ENCODE measurements at places on chromosomes 3 and 15.

- no peak for DNase-seq
Measured at GRCh38 chr15:76146812-76147211, 87.0 kb downstream of the TMEM266 start.

GRCh38 chr3:101849714-101850245 is 466 bp downstream of the NFKBIZ start:
- peak; percentile 35 for DNase-seq

GRCh38 chr3:56125358-56126005 is 342.8 kb downstream of the ERC2 start:
- no peak for DNase-seq

GRCh38 chr3:103459815-103460214 is 1025.0 kb downstream of the ZPLD1 start:
- DNase-seq = no peak

DNA sequence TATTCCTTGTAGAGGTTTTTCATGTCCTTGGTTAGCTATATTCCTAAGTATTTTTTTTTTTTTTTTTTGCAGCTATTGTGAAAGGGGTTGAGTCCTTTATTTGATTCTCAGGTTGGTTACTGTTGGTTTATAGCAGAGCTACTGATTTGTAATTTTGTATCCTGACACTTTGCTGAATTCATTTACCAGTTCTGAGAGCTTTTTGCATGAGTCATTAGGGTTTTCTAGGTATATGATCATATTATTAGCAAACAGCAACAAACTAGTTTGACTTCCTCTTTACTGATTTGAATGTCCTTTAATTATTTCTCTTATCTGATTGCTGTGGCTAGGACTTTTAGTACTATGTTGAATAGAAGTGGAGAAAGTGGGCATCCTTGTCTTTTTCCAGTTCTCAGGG is 737.4 kb downstream of the ZNF385D start:
- no peak for DNase-seq

GRCh38 chr3:161413127-161413854 is 42.0 kb upstream of the SPTSSB start:
- no peak for DNase-seq
